RWPE2 (cell line): ENCODE measurements at places on chromosomes 12 and 14.

GRCh38 chr12:72178871-72179270, 93.3 kb upstream of the TRHDE start:
- H3K27ac ChIP-seq: no peak overlapping the region
- H3K4me1 ChIP-seq: no peaks in the 10 kb centered on the region
- no peak for DNase-seq
- no peaks in the 10 kb centered on the region for H3K27me3 ChIP-seq

DNA sequence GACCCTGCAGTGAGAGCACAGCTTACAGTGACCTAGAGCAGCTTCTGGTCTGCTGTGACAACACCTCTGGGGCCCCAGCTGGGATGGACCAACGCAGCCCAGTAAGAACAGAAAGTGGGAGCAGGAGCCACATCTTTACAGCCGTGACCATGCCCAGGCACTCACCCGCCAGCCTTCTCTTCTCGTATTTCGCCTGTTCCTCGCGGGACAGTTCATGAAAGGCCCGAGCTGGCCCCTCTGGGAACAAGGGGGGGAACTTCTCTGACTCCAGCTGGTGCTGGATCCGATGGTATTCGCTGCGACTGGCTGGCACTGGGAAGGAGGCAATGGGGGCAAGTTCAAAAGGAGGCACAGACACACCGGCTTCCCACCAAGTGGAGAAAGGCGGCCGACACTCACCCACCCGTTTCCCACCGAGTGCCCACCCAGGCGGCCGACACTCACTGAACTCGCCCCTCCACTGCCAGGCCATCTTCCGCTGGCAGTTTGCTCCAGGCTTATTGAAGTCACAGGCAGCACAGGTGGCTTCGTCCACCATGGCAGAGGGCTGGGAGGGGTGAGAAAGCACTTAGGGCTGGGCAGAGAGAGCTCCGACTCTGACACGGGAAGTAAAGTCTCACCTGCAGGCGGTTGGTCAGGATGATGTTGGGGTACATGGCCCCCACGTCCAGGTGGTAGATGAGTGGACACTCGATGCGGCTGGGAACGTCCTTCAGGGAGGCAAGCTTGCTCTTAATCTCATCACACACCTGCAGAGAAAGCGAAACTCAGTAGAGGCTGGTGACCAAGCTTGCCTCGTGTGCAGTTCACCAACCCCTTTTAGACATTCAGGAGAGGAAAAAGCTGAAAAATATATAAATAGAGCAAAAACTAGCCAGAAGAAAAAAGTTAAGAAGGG, 18.7 kb downstream of the POLE start:
- peaks cover 84% of the 10 kb centered on the region for H3K36me3 ChIP-seq
- no peaks in the 10 kb centered on the region for H3K27me3 ChIP-seq
- no peak overlapping the region for H3K4me3 ChIP-seq
- no peak for DNase-seq

GRCh38 chr12:20883288-20883687, 72.8 kb downstream of the SLCO1B3 start:
- H3K27ac ChIP-seq: no peak overlapping the region
- no peaks in the 10 kb centered on the region for H3K36me3 ChIP-seq
- no peaks in the 10 kb centered on the region for H3K4me1 ChIP-seq
- DNase-seq: no peak

GRCh38 chr12:33322519-33322918, 117.1 kb downstream of the SYT10 start:
- no peak overlapping the region for H3K4me3 ChIP-seq
- no peak for DNase-seq
- H3K36me3 ChIP-seq: no peaks in the 10 kb centered on the region
- no peak overlapping the region for H3K27ac ChIP-seq
- no peaks in the 10 kb centered on the region for H3K27me3 ChIP-seq

DNA sequence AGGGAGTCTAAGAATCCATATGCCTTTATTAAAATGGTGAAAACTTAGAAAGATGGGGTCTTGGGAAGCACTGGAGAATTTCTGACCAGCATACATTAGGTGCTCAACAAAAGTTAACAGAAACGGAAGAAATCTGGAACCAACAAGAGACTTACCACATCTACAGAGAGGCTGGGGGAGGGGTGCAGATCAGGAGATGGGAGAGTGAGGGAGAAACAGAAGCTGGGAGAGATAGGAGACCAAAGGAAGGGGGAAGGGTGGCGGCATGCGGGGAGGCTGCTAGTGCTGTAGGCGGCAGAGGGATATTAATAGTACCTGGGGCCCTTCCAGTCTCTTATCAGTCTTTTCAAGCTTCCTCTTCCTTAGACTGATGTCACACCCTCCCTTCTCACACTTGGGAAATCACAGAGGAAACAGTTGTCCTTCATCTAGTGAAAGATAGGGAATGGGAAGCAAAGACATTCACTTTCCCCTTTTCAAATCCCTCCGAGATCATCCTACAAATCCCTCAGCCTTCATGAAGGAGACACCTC, 18.1 kb downstream of the ZBTB39 start:
- no peak overlapping the region for H3K4me3 ChIP-seq
- peaks cover 17% of the 10 kb centered on the region for H3K4me1 ChIP-seq
- H3K27ac ChIP-seq: no peak overlapping the region

- no peak overlapping the region for H3K27ac ChIP-seq
- H3K36me3 ChIP-seq: no peaks in the 10 kb centered on the region
- H3K4me1 ChIP-seq: no peaks in the 10 kb centered on the region
Measured at GRCh38 chr12:105573574-105573973, 243.1 kb downstream of the C12orf75 start.

GRCh38 chr14:66092206-66092605, 394.0 kb upstream of the CCDC196 start:
- H3K27me3 ChIP-seq: peaks cover 11% of the 10 kb centered on the region
- no peak for DNase-seq
- H3K4me1 ChIP-seq: no peaks in the 10 kb centered on the region
- H3K27ac ChIP-seq: no peak overlapping the region
- no peak overlapping the region for H3K4me3 ChIP-seq
- no peaks in the 10 kb centered on the region for H3K36me3 ChIP-seq

GRCh38 chr12:103813426-103813825, 27.6 kb downstream of the NT5DC3 start:
- H3K4me1 ChIP-seq: no peaks in the 10 kb centered on the region
- no peak overlapping the region for H3K27ac ChIP-seq
- no peaks in the 10 kb centered on the region for H3K27me3 ChIP-seq
- DNase-seq: no peak
- no peak overlapping the region for H3K4me3 ChIP-seq

GRCh38 chr14:36096090-36096489, 80.4 kb downstream of the PTCSC3 start:
- no peak overlapping the region for H3K27ac ChIP-seq
- DNase-seq: no peak
- no peaks in the 10 kb centered on the region for H3K36me3 ChIP-seq
- no peaks in the 10 kb centered on the region for H3K27me3 ChIP-seq
- peaks cover 11% of the 10 kb centered on the region for H3K4me1 ChIP-seq

DNA sequence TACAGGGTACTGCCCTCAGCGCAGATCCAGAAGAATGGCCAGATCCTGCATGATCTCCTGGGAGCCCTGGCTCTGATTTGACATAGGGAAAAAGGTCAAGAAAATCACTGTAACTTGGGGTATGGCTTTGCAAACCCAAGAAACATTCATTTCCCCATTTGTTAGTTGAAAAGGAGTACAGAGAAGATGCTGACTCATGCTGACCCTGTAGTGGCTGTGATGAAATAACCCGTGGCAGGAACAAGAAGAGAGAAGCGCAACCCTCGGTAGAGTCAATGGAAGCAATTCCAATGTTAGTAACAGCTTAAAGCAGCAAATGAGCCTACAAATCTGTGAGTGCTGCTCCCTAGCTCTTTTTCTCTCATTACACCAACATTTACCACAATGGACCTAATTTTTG, 281.6 kb upstream of the NPAS3 start:
- H3K27ac ChIP-seq: no peak overlapping the region
- H3K4me1 ChIP-seq: peaks cover 12% of the 10 kb centered on the region
- H3K27me3 ChIP-seq: no peaks in the 10 kb centered on the region
- H3K4me3 ChIP-seq: no peak overlapping the region
- no peak for DNase-seq

DNA sequence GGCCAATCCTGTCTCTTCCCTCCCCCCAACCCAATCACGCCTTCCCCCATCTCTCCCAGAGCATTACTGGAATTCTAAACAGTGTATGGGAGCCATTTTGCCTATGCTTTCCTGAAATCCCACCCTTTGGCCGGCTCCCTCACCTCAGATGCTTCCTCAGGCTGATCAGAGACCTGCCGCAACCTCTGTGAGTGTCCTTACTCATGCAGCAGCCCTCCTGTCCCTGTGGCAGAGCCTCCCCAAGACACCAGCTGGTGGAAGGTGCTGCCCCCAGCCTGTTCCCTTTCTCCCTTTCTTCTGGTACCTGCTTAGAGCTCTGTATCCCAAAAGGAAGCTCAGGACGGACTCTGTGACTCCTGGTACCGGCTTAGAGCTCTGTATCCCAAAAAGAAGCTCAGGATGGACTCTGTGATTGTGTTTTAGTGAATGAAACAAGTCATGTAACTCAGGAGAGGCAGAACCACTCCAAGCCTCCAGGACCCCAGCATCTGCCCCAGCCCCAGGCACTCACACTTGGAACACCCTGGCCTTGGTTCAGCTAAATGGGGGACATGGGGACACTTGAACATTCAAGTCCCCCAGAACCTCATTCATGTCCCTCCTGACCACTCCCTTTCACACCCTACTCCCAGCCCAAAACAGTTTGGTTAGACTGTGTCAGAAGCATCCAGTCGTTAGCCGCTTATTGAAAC, 29.3 kb upstream of the RIN3 start:
- no peaks in the 10 kb centered on the region for H3K36me3 ChIP-seq
- DNase-seq: peak; percentile 34
- no peaks in the 10 kb centered on the region for H3K4me1 ChIP-seq
- H3K4me3 ChIP-seq: no peak overlapping the region

GRCh38 chr14:53190938-53191337, 37.8 kb upstream of the DDHD1 start:
- H3K4me3 ChIP-seq: no peak overlapping the region
- no peaks in the 10 kb centered on the region for H3K36me3 ChIP-seq
- H3K4me1 ChIP-seq: no peaks in the 10 kb centered on the region
- no peak for DNase-seq
- no peaks in the 10 kb centered on the region for H3K27me3 ChIP-seq

- no peak overlapping the region for H3K4me3 ChIP-seq
- no peak overlapping the region for H3K27ac ChIP-seq
- no peaks in the 10 kb centered on the region for H3K36me3 ChIP-seq
Measured at GRCh38 chr14:57568554-57568953, 74.9 kb upstream of the CCDC198 start.

DNA sequence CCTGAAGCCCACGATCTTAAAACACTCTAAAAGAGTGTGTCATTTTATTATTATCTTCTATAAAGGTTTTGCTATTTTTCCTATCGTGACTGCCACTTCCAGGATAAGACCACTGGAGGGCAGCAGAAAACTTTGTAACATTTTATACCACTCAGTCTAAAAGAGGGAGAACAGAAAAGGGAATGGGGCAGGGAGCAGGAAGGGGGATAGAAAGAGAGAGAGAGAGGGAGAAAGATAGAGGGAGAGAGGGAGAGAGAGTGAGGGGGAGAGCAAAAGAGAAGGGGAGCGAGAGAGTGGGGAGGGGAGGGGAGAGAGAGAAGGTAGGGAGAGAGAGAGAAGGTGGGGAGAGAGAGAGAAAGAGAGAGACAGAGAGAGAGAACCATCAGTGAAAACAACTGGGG, 2.0 kb upstream of the ART4 start:
- no peaks in the 10 kb centered on the region for H3K27me3 ChIP-seq
- no peak for DNase-seq
- H3K27ac ChIP-seq: no peak overlapping the region
- H3K36me3 ChIP-seq: no peaks in the 10 kb centered on the region
- H3K4me1 ChIP-seq: no peaks in the 10 kb centered on the region

GRCh38 chr12:132228476-132229192, 84.4 kb downstream of the NOC4L start:
- peaks cover 24% of the 10 kb centered on the region for H3K27me3 ChIP-seq
- no peak overlapping the region for H3K27ac ChIP-seq
- H3K4me1 ChIP-seq: no peaks in the 10 kb centered on the region
- no peak overlapping the region for H3K4me3 ChIP-seq
- no peaks in the 10 kb centered on the region for H3K36me3 ChIP-seq

DNA sequence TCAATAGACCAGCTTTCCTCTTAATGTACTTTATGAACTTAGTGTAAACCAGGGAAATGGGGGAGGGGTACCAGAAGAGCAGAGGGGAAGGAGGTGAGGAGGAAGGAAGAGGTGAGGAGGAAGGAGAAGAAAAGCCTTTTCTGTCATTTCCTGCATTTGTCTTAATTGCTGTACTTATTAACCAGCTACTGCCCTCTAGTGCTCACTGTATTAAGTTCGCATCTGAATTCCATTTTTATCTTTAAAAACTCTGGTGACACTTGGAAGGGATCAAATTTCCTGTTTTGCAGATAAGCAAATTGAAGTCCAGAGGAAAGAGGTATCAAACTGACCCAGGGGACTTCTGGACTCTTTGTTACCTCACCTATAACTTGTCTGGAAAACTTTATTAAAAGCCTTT, 22.2 kb downstream of the MANSC1 start:
- H3K27ac ChIP-seq: no peak overlapping the region
- H3K27me3 ChIP-seq: no peaks in the 10 kb centered on the region
- H3K4me1 ChIP-seq: no peaks in the 10 kb centered on the region

- peaks cover 3% of the 10 kb centered on the region for H3K4me1 ChIP-seq
- H3K27me3 ChIP-seq: no peaks in the 10 kb centered on the region
- H3K27ac ChIP-seq: no peak overlapping the region
- DNase-seq: no peak
Measured at GRCh38 chr14:56324454-56324853, 206.2 kb downstream of the PELI2 start.

DNA sequence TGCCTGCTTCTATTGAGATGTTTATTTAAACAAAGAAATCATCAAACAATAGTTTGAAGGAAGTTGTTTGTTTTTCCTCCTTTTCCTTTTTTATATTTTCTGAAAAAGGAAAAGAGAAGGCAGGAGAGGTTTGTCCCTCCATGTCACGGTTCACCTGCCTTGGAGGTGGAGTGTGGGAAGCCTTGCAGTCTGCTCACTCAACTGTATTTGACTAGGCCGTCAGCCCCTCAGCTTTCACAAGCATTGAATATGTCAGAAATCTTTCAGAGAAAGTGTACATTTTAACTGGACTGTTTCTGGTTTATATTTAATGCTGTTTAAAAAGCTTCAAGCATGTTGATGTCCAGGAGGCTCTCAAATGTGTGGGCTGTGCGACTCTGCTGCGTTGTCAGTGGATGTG, 370.4 kb downstream of the NPAS3 start:
- H3K27ac ChIP-seq: no peak overlapping the region
- no peaks in the 10 kb centered on the region for H3K36me3 ChIP-seq
- H3K4me3 ChIP-seq: no peak overlapping the region
- peaks cover 5% of the 10 kb centered on the region for H3K27me3 ChIP-seq

GRCh38 chr14:104867371-104868059, 2.4 kb downstream of the CEP170B start:
- H3K27me3 ChIP-seq: no peaks in the 10 kb centered on the region
- H3K4me3 ChIP-seq: no peak overlapping the region
- DNase-seq: no peak
- H3K27ac ChIP-seq: no peak overlapping the region
- H3K4me1 ChIP-seq: peaks cover 12% of the 10 kb centered on the region

DNA sequence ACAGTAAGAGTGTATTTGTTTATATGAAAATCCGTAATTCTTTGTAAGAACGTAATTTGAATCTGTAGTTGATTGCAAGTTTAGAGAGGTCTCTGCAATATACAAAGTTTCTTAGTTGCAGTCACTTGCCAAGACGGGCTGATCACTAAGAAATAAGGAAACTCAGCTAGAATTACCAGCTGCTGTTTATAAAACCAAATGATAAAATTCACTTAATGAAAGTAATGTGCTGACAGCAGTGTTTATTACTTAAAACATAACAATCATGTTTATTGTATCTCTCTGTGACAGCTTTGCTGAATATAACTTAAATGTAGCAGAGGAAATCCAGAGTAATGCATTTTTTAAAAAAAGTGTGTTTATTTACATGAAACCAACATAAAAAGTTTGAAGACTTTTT, 31.2 kb downstream of the SRGAP1 start:
- no peak overlapping the region for H3K4me3 ChIP-seq
- peaks cover 7% of the 10 kb centered on the region; the same call in 1 of the 2 replicates for H3K36me3 ChIP-seq
- no peaks in the 10 kb centered on the region for H3K4me1 ChIP-seq
